ENCODE measurements at places on chromosomes 4 and X.

DNA sequence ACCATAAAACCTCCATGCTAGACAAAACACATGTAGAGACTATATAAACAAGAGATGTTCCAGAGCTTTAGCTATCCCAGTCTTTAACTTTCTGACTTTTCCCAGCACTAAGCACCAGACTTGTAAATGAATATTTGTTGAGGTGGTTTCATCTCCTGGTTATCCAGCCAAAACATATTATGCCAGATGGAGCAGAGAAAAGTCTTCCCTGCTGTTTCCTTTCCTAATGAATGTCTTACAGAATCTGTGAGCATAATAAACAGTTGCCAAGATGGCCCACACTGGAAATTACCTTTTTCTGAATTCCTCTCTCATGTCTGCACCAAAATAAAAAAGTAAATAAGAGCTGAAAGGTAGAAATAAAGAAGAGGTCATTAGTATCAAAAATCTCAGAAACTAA, 159.2 kb downstream of the TECRL start:
- no peak for DNase-seq

DNA sequence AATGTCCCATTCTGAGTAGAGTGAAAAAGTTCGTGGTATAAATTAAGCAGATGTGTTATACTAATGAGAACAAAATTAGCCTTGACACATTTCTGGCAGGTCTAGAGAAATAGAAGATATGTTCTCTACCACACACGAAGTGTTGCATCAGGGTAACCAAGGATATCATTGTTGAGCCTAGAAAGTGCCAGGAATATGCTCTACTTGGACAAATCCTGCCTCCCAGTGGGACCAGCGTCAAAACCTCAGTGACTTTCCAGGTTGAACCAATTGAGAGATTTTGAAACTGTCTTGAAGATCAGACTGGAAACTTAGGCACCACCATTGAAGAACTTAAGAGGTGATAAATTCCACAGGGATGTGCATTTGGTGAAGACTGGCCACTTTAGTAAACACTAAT, 115.9 kb downstream of the HPGD start:
- DNase-seq, result no peak

GRCh38 chrX:74467656-74468055, 46.4 kb downstream of the SLC16A2 start:
- no peak for DNase-seq

- no peak for DNase-seq
Measured at GRCh38 chr4:40412866-40413795, 78.0 kb downstream of the CHRNA9 start.

- no peak for DNase-seq
Measured at GRCh38 chrX:19740744-19741143, 146.7 kb downstream of the SH3KBP1 start.
